ENCODE measurements at places on chromosomes 12 and 14.

GRCh38 chr12:29714966-29715365, 68.8 kb downstream of the TMTC1 start:
- DNase-seq: no peak

- DNase-seq: no peak
Measured at GRCh38 chr12:123987022-123987421, 14.0 kb downstream of the ZNF664 start.

DNA sequence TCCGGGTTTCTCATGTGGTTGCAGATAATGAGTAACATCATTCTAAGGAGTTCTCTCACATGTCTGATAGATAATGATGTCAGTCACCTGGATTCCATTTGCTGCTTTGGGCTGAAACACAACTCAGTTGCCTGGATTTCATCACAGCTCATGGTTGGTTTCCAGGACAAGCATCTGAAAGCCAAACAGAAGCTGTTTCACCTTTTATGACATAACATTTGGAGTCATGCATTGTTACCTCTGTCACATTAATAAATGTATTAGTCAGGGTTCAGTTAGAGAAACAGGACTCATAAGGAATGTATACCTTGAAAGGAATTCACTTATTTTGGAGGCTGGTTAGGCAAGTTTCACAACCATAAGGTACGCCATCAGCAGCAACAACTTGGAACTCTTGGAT, 251.9 kb upstream of the ATXN7L3B start:
- DNase-seq: peak; percentile 19

- no peak for DNase-seq
Measured at GRCh38 chr14:23301969-23302289, 730 bp downstream of the PPP1R3E start.

DNA sequence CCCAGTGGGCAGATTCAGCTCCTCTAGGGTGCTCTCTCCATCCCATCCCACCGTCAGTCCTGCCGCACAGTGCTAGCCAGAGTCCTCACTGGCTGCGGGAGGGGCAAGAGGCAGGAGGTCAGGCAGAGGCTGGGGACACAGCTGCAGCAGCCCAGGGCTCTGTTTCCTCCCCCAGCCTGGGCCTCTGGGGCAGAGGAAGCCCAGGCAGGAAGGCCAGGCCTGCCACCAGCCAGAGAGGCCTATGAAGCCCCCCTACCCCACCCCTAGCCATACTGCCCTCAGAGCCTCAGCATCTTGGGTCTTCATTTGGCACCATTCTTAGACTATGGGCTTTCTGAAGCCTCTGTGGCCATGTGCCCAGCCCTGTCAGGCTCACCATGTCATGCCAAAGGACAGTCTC, 3.4 kb downstream of the ACVRL1 start:
- no peak for DNase-seq

DNA sequence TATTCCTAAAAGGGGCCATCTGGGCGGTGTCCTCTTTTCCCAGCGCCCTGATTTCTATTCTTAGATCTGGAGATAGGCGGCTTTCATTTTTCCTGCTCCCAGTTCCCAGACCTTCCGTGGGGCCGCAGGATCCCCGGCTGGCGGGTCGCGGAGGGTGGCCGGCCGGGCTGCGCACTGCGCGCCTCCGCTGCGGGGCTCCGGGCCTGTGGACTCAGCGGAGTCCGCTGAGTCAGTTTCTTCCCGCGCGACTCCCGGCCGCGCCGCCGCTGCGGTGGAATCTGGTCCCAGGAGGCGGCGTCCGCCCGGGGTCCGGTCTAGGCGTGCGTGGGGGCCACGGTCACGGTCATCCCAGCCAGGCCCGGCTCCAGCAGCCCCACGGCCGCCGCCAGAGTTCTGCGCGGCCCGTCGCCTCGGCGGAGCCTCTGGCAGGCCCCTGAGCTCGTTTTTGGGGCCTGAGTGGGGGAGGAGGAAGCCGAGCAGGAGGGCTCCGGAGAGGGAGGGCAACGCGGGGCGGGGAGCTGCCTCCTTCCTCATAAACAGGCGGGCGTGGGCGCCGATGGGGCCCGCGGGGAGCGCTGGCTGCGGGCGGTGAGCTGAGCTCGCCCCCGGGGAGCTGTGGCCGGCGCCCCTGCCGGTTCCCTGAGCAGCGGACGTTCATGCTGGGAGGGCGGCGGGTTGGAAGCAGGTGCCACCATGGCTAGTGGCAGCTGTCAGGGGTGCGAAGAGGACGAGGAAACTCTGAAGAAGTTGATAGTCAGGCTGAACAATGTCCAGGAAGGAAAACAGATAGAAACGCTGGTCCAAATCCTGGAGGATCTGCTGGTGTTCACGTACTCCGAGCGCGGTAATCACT, at the start of gene LRRK2:
LRRK2 (plus strand) TSS at position 559 of the 853 bp plus-strand sequence; CDS start at position 694, 135 bp downstream.
- DNase-seq: peak; percentile 58

GRCh38 chr12:119201789-119202543, 23.2 kb downstream of the HSPB8 start:
- DNase-seq: no peak

GRCh38 chr14:74569806-74570591, 42.0 kb downstream of the LTBP2 start:
- peak; percentile 97 for DNase-seq

DNA sequence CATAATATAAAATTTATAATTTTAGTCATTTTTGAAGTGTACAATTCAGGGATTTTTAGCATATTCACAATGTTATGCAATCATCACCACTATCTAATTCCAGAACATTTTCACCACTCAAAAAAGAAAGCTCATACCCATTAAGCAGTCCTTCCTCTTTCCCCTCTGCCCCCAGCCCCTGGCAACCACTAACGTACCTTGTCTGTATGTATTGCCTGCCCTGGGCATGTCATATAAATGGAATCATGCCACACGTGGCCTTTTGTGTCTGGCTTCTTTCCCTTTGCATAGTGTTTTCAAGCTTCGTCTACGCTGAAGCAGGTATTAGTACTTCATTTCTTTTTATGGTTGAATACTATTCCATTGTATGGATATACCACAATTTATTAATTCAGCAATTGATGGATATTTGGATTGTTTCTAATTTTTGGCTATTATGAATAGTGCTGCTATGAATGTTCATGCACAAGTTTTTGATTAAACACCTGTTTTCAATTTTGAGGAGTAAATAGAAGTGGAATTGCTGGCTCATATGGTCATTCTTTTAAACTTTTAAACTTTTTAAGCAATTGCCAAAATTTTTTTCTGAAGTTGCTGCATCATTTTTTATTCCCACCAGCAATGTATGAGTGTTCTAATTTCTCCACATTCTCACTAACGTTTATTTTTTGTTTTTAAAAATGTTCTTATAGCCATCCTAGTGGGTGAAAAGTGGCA, 1.6 kb upstream of the SSTR1 start:
- DNase-seq: no peak

DNA sequence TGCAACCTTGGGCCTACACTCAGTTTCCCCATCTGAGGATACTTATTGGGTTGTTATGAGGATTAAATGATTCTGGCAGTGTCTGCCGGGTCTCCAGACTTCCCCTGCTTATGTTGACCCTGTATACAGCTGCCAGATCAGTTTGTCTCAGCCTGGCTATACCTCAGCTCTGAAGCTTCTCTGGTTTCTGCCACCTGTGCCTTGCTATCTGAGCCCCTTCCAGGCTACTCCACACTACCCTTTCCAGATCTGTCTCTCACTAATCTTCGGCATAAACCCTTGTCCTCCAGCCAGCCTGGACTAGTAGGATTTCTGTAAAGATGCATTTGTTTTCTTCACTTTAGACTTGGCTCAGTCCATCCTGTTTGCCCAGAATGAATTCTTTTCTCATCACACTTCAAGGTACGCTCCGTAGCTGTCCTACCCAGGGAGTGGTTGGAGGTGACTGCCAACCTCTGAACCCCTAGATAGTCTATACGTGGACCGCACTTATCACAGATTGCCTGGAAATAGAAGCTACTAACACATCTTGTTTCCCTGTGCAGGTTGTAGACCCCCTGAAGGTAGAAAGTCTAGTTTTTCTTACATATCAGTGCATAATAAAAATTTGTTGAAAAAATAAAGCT, 422.4 kb downstream of the RAD51B start:
- DNase-seq: no peak

DNA sequence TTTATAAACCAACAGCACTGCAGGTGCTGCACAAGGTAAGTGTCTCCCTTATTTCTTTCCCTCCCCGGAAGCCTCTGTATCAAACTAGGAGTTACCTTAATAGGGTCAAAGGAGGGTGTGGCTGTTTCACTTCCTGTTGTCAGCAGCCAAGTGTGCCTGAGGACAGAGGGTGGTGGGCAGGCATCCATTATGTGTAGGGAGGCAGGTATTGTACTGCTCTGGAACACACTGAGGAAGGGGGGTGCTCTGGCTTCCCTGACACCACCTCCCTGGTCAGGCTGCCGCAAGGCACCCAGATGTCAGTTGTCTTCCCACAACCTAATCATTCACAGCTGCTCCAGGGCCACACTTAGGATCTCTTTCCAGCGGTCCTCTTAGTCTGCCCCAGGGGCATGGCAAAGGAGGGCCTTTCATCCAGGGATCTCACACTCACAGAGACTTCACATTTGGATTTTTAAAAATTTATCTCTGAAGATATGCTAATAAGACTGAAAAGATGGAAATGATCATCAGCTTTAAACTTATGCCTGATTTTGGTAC, 132.0 kb upstream of the ARHGAP5 start:
- no peak for DNase-seq

DNA sequence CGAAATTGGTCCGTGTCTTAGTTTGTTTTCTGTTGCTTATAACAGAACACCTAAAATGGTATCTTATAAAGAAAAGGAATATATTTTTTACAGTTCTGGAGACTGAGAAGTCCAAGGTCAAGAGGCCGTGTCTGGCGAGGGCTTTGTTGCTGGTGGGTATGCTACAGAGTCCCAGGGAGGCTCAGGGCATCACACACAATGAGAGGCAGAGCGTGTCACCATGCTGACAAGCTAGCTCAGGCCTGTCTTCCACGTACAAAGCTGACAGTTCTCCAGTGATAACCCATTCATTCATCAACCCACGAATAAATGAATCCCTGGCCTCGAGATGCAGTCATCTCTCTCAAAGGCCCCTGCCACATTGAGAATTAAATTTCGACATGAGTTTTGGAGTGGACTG, 56.7 kb upstream of the AEBP2 start:
- DNase-seq: no peak

DNA sequence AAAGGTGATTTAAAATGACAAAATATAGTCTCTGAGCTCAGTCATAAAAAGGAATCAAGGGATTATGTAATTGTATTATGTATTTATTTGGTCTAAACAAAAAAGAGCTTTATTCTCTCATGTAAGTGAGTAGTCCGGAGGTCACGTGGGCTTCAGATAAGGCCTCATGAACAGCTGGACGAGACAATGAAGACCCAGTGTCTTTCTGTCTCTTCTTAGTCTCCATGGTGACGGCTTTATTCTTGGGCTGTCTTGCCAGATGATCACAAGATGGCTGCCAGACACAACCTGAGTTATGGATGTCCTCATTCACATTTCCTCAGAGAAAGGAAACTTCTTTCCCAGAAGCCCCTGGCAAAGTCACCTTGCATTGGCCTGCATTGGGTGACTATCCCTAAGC, 98.6 kb downstream of the ARF6 start:
- no peak for DNase-seq

- DNase-seq: no peak
Measured at GRCh38 chr12:6541371-6542165, 7.3 kb downstream of the GAPDH start.

DNA sequence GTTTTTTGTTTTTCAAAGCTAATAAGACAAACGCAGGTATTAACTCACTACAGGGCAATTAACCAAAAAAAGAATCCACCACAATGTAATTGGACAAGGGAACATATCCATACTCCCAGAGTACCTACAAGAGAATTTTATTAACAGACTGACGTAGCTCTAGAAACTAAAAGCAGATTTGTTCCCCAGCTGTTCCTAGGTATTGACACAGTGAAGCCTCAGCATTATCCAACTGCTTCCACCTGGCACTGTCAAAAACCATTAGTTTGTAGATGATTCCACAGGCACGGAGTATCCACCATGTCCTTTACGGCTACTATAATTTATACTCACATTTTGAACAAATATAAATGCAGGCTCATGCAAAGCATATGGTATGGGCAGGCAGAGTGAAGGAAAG, 22.3 kb downstream of the PPM1H start:
- no peak for DNase-seq

GRCh38 chr12:3967556-3968160, 94.5 kb upstream of the PARP11 start:
- DNase-seq: no peak

GRCh38 chr12:82174936-82175335, 183.3 kb downstream of the CCDC59 start:
- no peak for DNase-seq

DNA sequence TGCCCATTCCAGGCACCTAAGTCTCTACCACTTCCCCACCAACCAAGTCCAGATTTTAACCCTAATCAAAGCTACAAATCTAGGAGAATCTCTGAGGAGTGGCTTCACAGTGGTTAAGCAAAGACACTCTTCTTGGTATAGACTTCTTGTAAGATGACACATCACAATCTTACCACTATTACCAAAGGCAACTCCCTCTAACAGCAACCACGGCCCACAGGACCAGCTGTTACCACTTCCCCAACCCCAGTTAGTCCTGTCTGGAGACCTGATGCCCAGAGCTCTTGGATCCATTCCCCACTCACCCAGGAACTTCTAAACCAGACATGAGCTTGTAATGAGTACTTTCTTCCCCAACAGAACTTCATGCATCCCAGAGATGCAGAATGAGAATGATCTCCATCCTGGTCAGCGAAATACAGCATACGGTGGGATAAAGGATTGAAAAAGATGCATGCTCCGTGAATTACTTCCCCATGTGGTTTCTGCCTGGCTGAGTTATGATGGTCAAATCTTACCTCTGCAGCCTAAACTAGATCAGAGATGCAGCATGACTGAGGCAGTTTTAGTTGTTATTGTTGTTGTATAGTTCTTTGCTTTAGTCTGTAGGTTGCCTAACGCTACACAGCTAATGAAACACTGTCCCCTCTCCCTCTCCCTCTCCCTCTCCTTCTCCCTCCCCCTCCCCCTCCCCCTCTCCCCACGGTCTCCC, 87.7 kb upstream of the FOXN3 start:
- DNase-seq: no peak

GRCh38 chr12:2976581-2976996, 17.4 kb downstream of the TEAD4 start:
- DNase-seq: no peak

DNA sequence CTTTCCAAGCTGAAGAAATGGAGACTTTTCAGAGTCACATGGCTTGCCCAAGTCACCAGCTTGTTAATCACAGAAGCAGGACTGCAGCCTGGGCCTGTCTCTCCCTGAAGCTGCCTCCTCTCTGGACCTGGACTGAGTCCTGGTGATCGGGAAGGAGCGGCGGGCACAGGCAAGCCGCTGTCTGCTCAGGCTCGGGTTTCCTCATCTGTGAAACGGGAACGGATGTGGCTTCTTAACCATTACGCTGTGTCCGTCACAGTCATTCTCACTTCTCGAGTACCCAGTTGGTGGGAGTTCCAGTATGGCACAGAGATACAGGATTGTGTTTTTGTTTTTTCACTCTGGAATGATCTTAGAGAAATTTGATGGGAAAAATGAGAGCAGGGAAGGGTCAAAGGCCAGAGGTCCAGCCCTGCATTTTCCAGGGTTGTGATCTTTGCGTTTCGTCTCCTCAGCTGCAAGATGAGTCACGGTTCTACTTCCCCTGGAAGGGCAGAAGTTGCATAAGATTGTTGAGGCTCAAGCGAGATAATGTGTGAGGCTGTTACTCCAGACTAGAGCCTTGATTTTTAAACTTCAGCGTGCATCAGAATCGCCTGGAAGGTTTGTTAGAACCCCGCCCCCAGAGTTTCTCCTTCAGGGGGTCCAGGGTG, 7.6 kb upstream of the LRTM2 start:
- DNase-seq: peak; percentile 80
